HS-27A (cell line): ENCODE measurements at places on chromosomes 5 and 9.
A peak's percentile ranks its signal among the peaks of the same experiment; 100 is the strongest.

DNA sequence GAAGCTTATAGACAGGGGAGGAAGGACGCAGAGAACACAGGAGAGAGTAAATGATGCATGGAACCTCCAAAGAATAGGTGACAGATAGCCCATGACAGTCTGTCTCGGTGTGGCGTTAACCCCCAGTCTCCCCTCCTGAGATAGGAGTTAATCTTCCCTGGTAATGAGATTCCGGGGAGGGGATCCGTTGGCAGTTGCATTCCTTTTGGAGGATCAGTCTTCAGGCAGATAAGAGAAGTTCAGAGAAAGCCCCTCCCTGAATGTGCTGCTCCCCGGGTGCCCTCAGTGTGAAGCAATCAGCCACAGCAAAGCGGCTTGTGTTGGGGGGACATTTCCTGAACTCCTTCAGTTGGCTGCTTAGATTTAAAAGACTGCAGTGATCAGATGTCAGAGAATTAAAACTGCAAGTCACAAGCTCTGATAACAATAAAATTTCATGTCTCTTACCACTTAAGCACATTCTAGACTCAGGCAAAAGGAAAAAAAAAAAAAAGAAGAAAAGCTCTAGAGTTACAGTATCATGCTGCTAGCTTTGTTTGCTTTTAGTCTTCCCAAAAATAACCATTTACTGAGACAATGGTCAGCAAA, 121.1 kb downstream of the EGFLAM start:
- no peak for DNase-seq

DNA sequence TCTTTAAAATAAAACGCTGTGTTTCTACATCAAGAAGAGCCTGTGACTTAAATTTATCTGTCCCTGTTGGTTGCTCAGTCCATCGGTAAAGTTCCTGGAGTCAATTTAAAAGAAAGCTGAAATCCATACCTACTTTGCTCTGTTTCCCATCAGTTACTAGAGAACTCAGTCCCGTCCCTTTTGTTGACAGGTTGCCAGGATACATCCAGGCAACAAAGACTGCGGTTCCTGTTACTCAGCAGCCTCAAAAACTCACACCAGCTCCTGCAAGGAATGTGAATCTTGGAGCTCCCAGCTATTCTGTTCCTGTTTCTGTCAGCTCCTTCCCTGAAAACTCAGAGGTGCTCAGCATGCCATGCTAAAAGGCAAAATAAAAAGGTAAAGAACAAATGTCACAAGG, at the start of gene ZNF474:
ZNF474 (plus strand) TSS at position 241 of the 400 bp plus-strand sequence. CDS start 22,445 bp downstream, outside the sequence.
- DNase-seq = peak; percentile 29

DNA sequence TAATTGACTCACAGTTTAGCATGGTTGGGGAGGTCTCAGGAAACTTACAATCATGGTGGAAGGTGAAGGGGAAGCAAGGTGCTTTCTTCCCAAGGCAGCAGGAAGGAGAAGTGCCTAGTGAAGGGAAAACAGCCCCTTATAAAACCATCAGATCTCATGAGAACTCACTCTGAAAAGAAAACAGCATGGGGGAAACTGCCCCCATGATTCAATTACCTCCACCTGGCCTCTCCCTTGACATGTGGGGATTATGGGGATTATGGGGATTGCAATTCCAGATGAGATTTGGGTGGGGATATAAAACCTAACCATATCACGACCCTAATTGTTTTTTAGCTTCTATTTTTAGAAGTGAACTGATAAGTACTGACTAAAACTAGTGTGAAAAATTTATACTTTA, 1377.5 kb upstream of the DMAC1 start:
- DNase-seq = no peak

- no peak for DNase-seq
Measured at GRCh38 chr5:5436203-5436760, 13.8 kb downstream of the ICE1 start.

- DNase-seq = no peak
Measured at GRCh38 chr9:101562966-101563365, 29.3 kb downstream of the RNF20 start.

DNA sequence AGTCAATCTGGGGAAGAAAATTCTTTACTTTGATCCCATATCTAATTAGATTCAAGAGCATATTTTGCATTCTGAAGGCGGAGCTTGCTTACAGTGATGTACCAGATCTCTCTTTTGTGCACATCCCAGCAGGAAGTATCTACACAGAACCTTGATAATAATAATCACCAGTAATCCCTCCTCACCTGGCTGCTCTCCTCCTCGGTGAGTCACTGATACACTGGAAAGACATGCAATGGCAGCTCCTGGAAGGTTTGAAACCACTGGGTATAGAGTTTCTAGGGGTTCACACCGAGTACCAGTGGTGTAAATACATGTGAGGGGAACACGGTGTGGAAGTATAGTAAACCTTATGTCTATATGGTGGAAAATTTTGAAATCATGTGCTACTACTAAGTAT, 205.5 kb upstream of the TARS1 start:
- no peak for DNase-seq
